ENCODE measurements at places on chromosomes 4 and X. TPM values are rescaled to one million over a fixed set of nuclear protein-coding genes. Genes with fewer than 3 reads are reported as not detected.

FDCSP gene
- not detected for total RNA-seq

IQSEC2 gene
- total RNA-seq, result 20.7 TPM

CCKAR gene
- total RNA-seq, result not detected

REPS2 gene
- total RNA-seq, result 4.5 TPM

TMEM185A gene
- 15.2 TPM for total RNA-seq

Data from HCT116 (cell line).